ENCODE measurements at places on chromosomes 6 and 20.

GRCh38 chr20:23419995-23420901 lies 1.0 kb downstream of the NAPB start:
- DNase-seq, result no peak

- no peak for DNase-seq
Observed at GRCh38 chr6:158231551-158232315, 63.6 kb downstream of the GTF2H5 start.

DNA sequence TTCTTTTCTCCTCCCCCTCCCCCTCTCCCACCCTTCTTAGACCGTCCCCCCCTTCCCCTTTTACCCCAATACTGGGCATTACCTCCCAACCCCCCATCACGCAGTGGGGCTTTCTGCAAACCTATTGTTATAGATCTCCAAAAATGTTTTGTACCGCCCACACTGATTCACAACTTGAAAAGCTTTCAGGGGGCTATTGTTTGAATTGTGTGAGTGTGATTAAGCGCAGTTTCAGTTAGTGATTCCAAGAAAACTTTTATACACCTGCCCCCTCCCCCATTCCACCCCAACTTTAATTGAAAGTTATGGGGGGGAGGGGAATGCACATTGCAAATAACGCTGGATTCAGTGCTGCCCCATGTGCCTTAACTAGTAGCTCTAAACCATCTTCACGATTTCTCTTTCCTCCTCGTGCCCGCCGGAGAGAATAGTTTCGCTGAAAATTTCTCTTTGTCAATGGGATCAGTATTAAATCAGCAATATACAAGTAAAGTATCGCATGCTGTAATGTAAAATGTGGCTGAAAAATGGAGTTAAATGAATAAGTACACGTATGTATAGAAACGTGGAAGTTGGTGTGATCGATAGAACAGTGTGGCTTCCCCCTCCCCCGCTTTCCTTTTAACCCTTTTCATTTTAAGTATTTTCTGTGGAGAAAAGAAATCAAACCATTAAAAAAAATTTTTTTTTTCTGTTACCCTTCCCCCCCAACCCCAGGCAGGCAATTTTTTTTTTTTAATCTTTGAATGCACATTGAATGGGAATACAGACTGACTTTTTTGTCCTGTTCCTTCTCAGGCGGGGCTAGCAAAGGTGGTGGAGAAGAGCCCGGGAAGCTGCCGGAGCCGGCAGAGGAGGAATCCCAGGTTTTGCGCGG lies 632 bp downstream of the LIN28B start:
- DNase-seq, result no peak

GRCh38 chr6:14965424-14966075 lies 280.3 kb upstream of the JARID2 start:
- DNase-seq, result no peak

- DNase-seq, result no peak
Observed at GRCh38 chr20:14219801-14220461, 117.5 kb downstream of the FLRT3 start.

- DNase-seq, result no peak
Observed at GRCh38 chr20:21436205-21436604, 38.9 kb upstream of the NKX2-4 start.

GRCh38 chr6:85362652-85363310 lies 87.1 kb upstream of the NT5E start:
- DNase-seq, result no peak

DNA sequence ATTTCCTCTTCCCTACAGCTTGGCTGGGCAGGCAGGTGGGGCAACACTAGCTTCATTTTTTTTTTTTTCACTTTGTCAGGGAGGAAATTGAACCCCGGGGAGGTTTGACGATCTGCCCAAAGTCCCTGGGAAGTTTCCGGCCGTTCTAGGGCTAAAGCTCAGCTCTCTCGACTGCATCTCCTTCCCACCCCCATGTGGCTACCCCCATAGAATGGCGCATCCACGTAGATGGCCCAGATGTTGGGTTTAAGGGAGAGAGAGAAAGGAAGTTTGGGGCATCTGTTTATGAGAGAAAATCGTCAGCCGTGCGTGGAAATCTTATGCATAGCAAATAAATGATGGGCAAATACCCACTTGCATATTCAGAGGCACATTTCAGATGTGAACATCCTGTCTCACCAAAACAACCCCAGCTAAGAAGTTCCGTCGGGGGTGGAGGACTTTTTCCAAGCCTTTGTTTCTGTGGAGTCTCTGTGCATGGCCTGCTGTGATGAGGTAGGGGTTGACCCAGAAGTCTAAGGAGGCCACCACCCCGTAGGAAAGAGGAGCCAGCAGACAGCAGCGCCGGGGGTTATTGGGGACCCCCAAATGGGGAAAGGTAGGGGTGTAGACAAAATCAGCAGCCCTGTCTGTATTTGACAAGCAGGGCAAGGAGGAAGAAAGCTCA lies 40.5 kb upstream of the ZNF831 start:
- no peak for DNase-seq

- no peak for DNase-seq
Observed at GRCh38 chr20:47887477-47888080, 102.3 kb upstream of the SULF2 start.

DNA sequence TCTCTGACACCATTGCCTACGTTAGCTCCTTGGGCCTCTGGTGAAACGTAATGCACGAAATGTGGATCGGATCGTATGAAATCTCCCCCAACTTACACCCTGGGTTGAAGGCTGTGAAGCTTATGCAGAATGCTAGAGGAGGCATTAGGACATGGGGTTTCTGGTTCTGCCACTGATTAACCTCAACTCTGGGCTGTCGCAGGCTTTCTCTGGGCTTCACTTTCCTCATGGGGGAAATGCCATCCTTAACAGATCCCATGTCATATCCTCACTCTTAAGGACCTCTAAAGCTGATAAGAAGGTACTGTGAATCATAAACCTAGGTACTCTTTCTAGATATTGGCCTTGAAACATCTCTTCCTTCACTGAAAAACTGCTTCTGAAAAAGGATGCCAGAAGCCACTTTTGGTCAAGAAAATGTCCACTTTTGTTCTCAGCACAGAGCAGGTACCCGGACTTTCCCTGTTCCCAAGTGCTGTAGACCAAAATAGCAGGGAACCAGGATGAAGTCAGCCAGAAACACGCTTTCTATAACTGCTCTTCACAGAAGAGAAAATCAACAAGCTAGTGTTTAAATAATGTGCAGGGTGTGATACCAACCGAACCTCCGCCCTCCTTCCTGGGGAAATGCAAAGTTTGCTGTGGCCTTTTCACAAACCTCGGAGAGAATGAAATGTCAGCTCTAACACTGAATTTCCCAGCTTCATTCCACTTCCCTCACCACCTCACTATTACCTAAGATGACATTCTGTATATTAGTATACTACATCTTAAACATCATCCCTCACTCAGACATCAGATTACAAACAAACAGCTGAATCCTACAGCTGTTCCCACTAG lies 118.9 kb downstream of the BACH2 start:
- no peak for DNase-seq

- DNase-seq, result no peak
Observed at GRCh38 chr6:41189967-41190366, 11.0 kb downstream of the TREML2 start.

DNA sequence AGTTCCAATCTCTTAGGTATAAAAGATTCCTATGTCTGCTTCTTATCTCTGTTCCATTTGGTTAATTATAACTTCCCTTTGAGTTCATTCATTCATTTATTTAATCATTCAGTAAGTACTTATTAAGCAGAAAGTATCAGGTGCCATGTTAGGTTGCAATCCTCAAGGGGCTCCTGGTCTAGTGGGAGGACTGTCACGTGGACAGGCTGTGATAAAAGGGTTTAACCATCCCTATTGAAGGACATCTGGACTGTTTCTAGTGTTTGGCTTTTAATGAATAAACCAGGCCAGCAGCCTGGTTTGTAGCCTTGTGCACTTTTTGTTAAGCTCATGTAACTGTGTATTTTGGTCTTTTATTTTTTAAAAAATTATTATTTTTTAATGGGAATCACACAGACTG lies 162.1 kb upstream of the OGFRL1 start:
- DNase-seq, result no peak

- no peak for DNase-seq
Observed at GRCh38 chr6:78910591-78911171, 43.3 kb downstream of the IRAK1BP1 start.

DNA sequence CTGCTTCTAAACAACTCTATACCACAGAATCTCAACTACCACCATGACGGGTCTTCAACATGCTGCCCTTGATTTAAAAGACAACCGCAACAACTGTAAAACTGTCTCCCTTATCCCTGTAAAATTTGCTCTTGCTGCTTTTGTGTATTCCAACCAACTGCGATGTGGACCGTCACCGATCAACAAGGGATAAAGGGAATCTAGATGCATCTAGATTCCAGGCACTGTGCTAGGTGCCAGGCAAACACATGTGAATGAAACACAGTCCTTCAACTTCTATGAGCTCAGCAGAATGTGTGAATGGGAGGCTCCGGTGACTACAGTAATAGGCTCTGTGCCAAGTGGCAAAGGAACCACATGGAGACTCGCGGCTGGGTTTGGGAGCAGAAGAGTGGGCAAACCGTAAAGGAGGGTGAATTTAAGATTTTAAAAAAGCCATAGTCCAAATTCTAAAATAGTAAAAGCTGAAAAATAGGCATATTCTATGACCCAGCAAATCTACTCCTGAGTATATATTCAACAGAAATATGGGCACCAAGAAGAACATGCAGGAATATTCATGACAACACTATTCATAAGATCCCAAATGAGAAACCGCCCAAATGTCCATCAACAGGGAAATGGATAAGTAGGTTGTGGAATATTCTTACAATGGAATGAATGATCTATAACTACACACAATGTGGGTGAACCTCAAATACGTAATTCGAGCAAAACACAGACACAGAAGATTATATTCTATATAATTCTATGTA lies 3.7 kb upstream of the PRND start:
- DNase-seq, result no peak

DNA sequence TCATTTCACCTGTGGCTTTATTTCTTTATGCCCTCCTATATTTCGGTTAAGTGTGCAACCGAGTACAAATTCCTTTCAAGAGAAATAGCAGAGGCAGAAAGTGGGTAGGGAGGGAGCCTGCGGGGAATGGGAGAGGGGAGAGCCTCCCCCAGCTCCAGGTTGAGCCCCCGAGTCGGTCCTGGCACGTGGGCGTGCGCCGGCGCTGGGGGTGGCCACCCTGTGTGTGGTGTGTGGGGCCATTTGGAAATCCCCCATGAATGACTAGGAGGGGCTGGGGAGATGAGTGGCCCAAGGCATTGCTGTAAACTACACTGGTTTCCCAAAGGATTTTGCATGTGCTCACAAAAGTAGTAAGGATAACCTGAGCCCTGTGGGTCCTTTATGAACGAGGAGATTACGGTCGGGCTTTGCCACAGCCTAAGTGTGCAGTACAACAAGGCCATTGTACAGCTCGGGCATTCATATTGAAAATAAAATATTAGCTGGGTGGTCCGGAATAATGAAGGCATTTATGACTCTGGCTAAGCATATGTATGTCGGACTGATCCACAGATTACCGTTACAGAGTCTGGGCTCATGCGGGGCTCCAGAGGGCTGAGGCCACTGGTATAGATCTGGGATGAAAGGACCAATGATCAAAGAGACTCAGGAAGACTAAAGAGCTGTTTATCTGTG lies 84.5 kb upstream of the RALGAPA2 start:
- DNase-seq, result no peak

- DNase-seq, result no peak
Observed at GRCh38 chr20:18314786-18315406, 26.6 kb downstream of the ZNF133 start.

- DNase-seq, result no peak
Observed at GRCh38 chr6:14889188-14889587, 356.7 kb upstream of the JARID2 start.

DNA sequence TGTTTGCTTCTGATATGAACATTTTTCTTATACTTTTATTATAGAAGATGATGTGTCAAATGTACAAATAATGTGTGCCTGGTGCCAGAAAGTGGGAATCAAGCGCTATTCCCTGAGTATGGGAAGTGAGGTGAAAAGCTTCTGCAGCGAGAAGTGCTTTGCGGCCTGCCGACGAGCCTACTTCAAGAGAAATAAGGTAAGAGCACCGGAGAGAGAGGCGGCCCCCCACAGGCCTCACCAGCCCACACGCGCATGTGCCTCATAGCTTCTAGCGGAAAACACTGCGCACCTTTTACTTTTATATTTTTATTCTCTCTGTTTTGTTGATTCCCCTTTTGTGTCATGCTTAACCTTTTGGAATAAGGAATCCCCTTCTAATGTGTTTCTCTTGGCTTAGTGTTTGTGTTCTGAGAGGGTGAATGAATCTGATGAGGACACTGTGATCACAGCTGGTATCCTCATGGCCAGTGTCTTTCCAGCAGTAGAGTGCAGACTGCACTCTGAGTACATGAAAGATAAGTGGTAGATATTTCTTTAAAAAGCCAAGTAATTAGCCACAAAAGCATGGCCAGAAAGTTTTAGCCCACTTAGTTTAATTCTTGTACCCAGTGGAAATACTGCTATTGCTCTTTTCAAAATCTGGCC lies 43.6 kb downstream of the SOBP start:
- no peak for DNase-seq

DNA sequence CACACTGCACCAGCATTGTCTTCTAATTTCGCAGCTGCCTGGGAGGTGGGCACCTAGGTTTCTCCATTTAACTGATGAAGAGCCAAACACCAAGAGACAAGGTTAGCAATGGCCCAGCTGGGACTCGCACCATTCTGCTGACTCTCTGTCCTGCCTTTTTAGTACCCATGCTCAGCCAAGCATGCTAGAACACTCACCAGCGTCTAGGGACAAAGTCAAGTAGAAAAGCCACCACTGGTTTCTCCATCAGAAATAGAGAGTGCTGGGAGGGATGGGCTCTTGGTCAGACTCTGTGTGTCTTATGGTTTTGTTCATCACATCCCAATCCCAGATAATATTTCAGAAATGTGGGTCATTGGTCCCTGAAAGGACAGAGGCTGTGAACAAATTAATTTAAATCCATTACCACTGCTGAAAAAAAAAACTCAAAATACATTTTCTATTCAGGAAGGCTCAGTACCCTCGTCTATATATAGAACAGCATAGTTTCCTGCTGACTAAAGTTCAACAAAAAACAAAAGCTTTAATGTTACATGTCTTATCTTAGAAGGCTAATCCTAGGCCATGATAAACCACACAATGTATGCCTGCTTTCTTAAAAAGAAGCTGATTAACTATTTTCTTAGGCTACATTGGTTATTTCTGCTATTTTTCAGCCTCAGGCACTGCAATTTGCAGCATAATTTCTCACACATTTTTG lies 111.0 kb downstream of the TBC1D7 start:
- no peak for DNase-seq

DNA sequence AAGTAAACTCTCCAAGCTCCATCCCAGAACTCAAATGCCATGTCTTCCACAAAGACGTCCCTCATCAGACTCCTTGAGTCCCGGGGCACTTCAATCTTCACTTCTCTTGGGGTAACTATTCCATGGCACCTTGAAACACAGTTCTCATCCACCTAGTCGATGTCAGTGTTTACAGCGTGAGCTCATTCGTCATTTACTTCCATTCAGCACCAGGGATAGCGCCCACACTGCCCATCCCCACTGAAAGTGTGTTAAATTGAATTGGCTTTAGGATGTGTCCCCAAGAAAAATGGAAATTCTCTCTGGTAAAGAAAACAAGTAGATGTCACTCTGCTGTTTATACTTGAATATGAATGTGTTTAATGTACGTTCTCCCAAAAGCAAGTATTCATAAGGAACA lies 31.3 kb downstream of the KCNK15 start:
- no peak for DNase-seq

- DNase-seq, result no peak
Observed at GRCh38 chr20:1877609-1878200, 17.5 kb upstream of the SIRPA start.
